A673 (cell line): ENCODE measurements at places on chromosomes 6 and 20. TPM values are rescaled to one million over a fixed set of nuclear protein-coding genes. Genes with fewer than 3 reads are reported as not detected.
A peak's percentile ranks its signal among the peaks of the same experiment; 100 is the strongest.

DNA sequence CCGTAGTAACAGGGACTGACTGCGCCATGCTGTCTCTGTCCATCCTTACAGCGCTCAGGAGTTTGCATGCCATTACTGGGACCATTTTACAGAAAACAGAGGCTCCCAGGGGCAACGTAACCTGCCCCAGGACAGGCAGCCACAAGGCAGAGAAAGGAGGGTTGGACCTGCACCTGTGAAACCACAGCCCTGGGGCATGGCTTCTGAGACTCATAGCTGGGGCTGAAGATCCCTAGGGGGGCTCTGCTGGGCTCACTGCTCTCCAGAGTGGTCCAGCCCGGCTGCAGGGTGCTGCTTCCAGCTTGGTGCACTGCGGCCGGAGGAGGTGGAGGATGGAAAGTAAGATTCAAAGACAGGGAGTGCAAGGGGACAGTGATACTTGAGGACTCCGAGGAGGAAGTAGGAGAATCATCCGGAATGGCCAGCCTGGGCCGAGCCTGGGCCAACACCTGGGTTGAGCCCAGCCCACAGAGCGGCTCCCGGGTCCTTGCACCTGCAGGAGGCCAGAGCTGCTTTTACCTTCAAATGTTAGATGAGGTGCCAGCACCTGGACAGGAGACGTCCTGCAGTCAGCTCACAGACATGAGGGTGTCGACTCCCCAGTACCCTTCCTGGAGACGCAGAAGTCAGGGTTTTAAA is 183.2 kb downstream of the CDH4 start:
- DNase-seq, result no peak

The DEFB124 gene
- not detected in 2 replicates for total RNA-seq

The TRIM40 gene
- not detected in 2 replicates for total RNA-seq

The GRM1 gene
- total RNA-seq, result 0.11 and 0.15 TPM in 2 replicates

- no peak for DNase-seq
Measured at GRCh38 chr6:164252948-164253347, 838.4 kb downstream of the QKI start.

DNA sequence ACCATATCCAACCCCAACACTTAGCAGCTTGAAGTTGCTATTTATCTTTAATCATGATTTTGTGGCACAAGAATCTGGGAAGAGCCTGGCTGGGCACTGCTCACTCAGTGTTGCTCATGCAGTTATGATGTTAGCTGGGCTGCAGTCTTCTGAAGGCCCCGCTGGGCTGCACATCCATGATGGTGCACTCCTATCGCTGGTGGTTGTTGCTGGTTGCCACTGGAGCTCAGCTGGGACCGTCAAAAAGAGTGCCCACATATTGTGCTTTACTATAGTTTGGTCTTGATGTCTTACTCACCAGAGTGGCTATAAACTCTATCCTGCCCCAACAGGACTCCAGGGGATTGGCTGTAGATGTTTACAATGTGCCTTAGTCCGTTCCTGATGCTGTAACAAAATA is 137.8 kb downstream of the PCSK2 start:
- DNase-seq, result no peak

DNA sequence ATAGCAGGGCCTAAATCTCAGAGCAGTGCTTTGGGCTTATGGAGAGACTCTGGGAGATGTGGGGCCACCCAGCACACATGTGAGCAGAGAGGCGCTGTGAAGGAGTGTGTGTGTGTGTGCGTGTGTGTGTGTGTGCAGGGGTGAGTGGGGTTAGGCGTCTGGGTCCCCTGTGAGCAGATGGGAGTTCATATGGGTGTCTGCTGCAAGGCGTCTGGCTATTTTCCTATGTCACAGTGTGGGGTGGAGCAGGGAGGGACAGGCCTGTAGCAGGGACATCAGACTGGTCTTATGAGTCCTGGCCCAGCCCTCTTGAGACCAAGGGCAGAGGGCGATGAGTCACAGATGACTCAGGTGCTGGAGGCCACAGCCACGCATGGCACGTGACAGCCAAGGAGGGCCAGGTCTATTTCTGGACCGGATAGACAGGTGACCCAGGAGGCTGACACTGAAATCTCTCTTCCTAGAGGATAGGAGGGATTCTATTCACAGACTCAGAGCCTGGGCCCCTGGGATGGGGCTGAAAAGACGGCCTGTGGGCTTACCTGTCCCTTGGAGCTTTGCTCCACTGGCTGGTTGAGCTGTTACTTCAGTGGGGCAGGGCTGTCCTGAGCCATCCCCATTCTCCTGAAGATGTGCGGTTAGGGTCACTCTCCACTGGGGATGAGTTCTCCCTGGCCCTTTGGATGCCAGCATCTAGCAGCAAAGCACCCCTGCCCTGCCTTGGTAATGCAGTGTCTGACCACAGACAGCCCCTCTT is 28.9 kb downstream of the VEGFA start:
- no peak for DNase-seq

- peak; percentile 36 for DNase-seq
Measured at GRCh38 chr6:25192590-25193459, 86.3 kb upstream of the CARMIL1 start.
